HFF-Myc (cell line): ENCODE measurements at places on chromosomes 1 and 21.

GRCh38 chr1:194658090-194658439, 1471.7 kb upstream of the B3GALT2 start:
- DNase-seq = peak; percentile 46

DNA sequence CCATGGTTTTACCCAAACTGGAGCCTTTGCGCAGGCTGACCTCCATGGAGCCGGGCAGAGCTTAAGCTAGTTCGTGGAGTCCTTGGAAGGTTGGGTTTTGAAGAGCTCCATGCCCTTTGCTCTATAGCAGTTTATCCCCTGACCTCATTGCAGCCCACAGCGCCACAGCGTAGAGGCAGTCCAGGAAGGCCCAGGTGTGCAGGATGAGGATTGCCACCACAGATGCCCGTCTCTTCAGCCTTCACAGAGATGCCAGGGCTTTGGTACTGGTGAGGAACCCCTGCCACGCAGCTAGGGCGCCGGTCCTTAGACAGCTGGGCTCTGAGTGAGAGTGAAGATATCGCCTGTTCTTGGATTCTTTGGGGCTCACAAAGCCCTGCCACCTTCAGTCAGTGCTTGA, 138.6 kb downstream of the PEX14 start:
- DNase-seq = no peak

- DNase-seq = no peak
Observed at GRCh38 chr1:197272791-197273190, 4.7 kb downstream of the CRB1 start.

GRCh38 chr1:245751116-245751515, 596.3 kb downstream of the KIF26B start:
- DNase-seq = no peak

DNA sequence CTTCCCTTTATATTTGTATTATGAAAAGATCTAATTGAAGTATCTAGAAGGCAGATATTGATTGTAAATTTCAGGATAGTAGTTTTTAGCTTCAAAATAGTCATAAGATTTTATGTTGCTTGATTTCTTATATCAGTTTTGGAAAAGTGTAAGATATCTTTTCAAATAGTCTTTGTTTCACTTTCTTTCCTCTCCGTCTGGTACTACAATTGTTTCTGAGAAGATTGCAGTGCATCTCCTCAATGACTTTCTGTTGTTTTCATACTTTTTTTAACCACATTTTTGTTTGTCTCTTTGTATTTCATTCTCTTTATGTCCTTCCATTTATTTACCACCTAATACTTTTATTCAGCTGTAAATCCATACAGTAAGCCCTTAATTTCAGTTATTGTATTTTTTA, 964.6 kb upstream of the B3GALT2 start:
- DNase-seq = no peak

GRCh38 chr1:11499601-11500331, 20.8 kb downstream of the DISP3 start:
- DNase-seq = no peak

DNA sequence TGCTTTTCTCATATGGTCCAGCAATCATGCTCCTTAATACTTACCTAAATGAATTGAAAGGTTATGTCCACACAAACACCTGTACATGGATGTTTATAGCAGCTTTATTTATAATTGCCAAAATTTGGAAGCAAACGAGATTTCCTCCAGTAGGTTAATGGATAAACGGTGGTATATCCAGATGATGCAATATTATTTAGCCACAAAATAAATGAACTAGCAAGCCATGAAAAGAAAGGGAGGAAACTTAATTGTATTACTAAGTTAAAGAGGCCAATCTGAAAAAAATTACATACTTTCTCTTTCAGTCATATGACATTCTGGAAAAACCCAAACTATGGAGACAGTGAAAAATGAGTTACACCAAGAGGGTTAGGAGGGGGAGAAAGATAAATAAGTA, 76.3 kb upstream of the LRRC7 start:
- DNase-seq = no peak

- DNase-seq = no peak
Observed at GRCh38 chr21:33951276-33952178, 35.9 kb upstream of the ATP5PO start.

DNA sequence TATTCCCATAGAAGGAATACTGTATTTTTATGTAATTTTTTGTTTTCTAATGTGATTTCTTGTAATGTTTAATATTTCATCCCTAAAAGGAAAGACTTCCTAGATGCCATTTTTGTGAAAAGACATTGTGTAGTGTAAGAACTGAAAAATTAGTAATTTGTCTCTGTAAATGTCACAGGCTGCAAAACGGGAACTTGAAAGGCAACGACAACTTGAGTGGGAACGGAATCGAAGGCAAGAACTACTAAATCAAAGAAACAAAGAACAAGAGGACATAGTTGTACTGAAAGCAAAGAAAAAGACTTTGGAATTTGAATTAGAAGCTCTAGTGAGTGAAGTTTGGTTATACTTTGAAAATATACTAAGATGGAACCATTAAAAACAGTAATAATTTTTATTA, 132.2 kb downstream of the ITSN1 start:
- DNase-seq = no peak

DNA sequence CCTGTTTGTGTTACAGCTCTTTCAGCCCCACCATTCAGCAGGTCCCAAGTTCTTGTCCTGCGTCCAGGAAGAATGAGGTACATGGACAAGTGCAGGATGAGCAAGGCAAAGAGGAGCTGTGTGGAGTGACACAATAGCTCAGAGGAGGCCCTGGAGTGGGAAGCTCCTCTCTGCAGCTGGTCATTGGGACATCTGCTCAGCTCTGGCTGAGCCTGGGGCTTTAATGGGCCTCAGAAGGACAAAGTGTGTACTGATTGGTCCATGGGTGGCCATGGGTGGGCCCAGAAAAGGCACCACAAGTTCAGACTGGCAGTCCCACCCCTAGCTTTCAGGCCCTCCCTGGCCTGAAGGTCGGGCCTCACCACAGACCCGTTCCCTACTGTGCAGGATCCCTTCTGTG, 14.7 kb upstream of the HYI start:
- DNase-seq = no peak

DNA sequence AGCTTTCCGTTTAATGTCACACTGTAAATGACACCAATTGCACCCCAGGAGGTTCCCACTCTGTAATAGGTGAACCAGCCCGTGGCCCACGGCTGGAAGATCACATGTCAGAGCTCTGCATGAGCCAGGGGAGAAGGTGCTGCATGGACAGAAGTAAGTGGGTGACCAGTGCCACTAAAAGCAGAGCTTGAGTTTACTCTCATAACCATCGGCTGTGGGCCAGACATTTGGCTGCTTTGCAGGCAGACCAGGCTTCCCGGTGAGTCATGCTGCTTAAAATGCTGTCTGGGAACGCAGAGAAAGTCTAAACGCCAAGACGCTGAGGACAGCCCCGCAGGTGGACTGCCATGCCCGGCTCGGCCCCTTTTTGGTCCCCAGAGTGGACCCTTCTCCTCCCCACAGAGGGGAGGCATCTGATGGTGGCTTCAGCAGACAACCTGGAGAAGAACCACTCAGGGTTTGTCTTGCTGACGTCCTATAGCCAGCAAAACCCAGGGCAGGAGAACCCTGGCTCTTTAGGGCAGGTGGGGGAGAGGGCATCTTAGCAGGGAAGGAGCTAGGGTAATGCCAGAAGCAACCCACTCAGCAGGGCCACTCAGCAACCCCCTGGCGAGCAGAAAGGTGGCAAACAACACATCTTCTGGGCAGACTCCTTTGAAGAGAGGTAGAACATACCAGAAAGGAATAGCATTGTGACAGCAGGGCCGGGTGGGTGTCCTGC, 7.3 kb downstream of the KIAA2013 start:
- DNase-seq = no peak

GRCh38 chr1:244112636-244113035, 61.6 kb downstream of the ZBTB18 start:
- no peak for DNase-seq

- DNase-seq = no peak
Observed at GRCh38 chr21:28174006-28174405, 818.7 kb downstream of the LTN1 start.

- no peak for DNase-seq
Observed at GRCh38 chr1:172002725-172003345, 161.5 kb downstream of the DNM3 start.

DNA sequence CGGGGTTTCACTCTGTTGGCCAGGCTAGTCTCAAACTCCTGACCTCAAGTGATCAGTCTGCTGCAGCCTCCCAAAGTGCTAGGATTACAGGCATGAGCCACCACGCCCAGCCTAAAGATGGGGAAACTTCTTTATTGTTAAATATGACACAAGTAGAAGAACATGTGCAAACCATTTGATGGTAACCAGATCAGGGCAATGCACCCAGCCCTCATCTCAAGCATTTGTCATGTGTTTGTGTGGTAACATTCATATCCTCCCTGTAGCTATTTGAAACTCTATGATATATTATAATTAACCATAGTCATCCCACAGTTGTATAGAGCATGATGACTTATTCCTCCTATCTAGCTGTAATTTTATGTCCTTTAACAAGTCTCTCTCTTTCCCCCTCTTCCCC, 119.5 kb upstream of the TMPRSS2 start:
- peak; percentile 74 for DNase-seq

- DNase-seq = no peak
Observed at GRCh38 chr1:89999208-89999607, 4.3 kb downstream of the ZNF326 start.

- DNase-seq = no peak
Observed at GRCh38 chr1:234705615-234706014, 95.6 kb upstream of the IRF2BP2 start.

- DNase-seq = no peak
Observed at GRCh38 chr1:191984856-191985255, 173.4 kb upstream of the RGS18 start.

GRCh38 chr1:54099061-54099610, 45.7 kb downstream of the TCEANC2 start:
- no peak for DNase-seq

- DNase-seq = peak; percentile 38
Observed at GRCh38 chr1:234139966-234140365, 233.3 kb upstream of the COA6 start.

DNA sequence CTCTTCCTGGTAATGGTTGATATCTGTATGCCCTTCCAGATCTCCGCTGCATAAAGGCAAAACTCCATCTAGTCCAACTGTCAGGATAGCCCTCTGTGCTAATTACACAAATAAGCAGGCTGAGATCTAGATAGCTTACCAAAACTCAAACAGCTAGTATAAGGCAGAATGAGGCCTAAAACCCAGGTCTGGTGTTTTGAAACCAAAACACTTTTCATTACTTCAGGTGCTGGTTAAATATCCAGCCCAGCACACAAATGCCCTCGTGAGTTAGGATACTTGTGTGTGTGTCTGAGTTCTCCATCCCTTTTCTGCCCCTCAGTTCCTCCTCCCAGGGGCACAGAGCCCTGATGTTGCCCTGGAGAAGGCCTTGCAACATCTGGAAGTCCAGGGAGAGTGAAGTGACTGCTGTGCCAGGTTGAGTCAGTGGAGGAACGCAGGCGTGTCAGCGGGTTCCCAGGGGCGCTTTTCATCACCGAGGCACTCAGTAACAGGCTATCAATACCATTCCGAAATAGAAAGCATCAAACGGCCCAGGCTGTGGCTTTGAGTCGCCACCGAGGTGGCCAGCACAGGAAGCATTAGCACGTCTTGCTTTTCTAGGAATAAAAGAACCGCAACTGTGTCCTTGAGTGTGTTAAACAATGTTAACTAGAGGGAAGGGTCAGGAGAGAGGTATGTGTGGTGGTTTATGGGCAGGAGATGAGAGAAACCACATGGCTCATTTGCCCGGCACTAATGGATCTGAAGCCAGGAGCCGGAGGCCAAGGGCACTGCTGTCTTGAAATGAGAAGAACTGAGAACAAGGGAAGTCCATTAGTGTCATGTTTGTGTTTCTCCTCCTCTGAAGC, 90.7 kb upstream of the WLS start:
- peak; percentile 75 for DNase-seq

DNA sequence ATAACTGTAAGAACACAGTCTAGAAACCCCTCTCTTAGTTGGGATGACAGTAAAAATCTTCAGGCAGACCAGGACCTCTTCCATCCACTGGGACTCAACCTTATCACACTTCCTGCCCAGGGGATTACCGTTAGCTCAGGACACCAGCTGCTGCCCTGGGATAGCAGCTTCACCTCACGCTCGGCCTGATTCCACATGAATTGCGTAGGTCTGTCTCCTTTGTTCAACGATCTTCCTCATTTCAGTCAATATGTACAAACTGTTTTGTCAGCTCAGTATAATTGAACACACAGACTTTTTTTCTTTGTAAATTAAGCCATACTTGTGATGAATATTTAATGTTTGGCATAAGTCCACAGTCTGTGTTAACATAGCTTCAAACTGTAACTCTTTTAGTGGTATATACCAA, 290.4 kb downstream of the GRIK1 start:
- DNase-seq = no peak

DNA sequence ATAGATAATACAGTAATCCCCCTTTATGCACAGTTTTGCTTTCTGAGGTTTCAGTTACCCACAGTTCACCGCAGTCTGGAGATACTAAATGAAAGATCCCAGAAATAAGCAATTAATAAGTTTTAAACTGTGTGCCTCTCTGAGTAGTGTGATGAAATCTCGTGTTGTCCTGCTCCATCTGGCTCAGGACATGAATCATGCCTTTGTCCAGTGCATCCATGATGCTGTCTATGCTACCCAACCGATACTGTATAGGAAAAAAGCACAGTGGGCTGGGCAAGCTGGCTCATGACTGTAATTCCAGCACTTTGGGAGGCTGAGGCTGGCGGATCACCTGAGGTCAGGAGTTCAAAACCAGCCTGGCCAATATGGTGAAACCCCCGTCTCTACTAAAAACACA, 85.0 kb upstream of the SLC2A1 start:
- no peak for DNase-seq

- DNase-seq = no peak
Observed at GRCh38 chr1:206752481-206752880, 18.1 kb upstream of the IL19 start.

GRCh38 chr1:228404107-228404720, 2.4 kb downstream of the TRIM11 start:
- no peak for DNase-seq

- no peak for DNase-seq
Observed at GRCh38 chr1:56576880-56577405, 2.4 kb downstream of the PLPP3 start.

GRCh38 chr1:201877877-201878401, 10.8 kb upstream of the SHISA4 start:
- no peak for DNase-seq

DNA sequence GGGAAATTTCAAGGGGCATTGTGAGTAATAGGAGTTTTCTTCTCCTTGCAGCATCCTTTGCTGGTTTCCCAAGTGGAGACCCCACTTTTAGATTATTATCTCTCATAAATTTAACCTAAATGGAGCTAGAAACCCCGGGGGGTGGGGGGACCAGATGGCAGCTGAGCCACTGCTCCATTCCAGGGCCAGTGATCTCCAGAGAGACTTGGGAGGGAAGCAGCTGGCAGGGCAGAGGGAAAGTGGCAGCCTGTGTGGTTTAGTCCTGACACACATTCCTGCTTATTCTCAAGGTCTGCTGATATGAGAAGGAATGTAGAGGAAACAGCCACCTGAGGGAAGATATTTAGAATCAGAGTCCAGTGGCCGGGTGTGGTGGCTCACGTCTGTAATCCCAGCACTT, 16.3 kb downstream of the PCP4L1 start:
- no peak for DNase-seq
